ENCODE measurements at places on chromosomes 5 and 9.

- DNase-seq = no peak
These were observed 74.7 kb downstream of the PIK3R1 start for GRCh38 chr5:68290260-68290674.

DNA sequence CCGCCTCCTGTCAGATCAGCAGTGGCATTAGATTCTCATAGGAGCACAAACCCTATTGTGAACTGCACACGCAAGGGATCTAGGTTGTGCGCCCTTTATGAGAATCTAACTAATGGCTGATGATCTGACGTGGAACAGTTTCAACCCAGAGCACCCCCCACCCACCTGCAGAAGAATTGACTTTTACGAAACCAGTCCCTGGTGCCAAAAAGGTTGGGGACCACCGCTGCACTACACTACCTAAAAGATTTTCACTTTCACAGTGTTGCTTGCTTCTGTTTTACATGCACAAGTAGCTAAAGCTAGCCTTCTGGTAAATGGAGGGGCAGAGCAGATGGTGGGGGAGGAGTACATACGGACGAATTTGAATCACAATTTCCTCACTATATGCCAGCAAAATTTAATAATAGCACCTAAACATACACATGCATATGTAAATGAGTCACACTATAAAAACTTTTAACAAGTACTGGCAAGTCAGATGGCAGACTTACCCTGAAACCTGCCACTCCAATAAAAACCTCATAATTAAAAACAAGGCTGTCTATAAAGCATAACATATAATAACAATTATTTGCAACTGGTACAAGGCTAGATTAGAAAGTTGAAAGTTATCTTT is 24.0 kb upstream of the CDKN2B start:
- no peak for DNase-seq

DNA sequence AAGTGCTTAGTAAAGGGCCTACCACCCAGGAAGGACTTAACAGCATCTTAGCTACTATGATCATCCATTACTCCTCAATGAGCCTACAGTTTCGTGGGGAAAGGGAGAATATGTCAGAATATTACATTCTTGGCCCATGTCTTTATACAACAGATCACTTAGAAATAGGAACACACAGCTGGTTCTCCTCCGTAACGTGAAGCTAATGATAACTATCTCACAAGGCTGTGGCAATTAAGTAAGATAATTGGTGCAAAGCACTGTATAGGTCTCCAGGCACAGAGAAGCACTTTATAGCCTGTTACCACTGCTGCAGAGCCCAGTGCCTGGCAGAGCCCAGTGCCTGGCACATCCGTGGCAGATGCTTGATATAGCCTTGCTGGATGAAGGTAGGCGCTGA is 347.6 kb downstream of the SLIT3 start:
- no peak for DNase-seq

DNA sequence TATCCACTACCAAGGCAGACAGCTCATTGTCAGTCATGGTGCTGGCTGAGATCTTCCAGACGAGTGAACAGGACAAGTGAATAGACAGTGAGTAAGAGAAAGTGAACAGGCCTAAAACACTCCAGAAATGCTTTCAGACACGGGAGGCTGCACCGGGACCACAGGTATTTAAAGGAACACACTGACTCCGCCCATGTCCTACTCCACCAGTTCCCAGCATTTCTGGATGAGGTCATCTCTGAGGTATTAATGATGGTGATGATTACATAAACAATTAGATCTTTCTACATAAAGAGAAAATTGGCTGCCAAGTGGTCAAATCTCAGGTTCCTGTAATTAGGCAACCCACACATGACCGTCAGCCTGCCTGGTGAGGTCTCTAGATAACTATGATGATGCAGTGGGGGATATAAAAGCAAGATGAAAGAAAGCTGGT is at the start of gene ACTBL2:
Gene ACTBL2 (minus strand): TSS at position 141 of the 436 bp plus-strand sequence. CDS start 104 bp downstream, at position 37.
- DNase-seq = no peak

GRCh38 chr5:133421394-133421793 is 190.9 kb downstream of the FSTL4 start:
- no peak for DNase-seq

DNA sequence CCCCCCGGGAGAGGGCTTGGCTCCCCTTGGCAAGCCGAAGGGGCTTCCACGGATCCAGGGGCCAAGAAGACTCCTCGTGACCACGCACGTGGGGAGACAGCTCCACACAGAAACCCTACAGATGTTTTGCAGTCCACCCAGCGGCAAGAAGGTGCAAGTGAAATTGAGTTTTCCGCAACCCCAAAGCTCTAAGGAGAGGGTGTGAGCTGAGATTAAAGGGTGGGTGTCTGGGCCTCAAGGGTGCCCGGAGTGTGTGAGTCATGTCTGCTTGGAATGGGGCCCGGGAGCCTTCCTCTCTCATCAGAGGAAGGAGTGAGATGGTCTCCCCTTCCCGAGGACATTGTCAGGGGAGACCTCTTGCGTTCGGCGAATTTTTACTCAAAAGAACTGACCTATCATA is 79.1 kb downstream of the OLFM1 start:
- no peak for DNase-seq

DNA sequence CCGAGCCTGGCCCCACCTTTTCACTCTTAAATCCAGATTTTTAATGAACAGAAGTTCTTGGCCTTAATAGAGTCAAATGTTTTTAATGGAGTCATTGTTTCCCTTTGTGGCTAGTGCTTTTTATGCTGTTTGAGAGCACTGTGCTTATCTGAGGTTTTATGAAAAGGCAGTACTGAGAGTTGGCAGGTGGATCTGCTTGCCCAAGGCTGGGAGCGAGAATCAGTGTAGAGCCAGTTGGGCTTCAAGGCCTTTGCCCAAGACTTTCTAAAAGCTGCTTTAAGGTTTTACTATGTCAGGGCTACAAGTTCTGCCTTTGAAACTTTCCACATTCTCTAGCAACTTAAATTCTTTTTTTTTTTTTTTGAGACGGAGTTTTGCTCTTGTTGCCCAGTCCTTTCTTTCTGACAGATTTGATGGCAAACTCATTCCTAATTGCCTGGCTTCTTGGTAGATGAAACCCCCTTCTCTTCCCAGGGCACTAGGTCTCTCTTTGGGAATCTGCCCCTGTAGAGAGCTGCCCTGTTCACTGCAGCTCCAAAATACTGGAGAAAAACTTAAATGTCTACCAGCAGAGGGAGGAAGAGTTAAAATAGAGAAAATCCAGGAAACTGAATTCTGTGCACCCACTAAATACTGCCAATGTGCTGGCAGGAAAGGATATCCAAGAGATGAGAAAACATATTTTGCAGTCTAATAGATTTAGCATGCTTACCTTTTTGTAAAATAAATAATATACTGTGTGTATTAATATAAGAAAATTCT is 36.9 kb upstream of the CDK20 start:
- no peak for DNase-seq

DNA sequence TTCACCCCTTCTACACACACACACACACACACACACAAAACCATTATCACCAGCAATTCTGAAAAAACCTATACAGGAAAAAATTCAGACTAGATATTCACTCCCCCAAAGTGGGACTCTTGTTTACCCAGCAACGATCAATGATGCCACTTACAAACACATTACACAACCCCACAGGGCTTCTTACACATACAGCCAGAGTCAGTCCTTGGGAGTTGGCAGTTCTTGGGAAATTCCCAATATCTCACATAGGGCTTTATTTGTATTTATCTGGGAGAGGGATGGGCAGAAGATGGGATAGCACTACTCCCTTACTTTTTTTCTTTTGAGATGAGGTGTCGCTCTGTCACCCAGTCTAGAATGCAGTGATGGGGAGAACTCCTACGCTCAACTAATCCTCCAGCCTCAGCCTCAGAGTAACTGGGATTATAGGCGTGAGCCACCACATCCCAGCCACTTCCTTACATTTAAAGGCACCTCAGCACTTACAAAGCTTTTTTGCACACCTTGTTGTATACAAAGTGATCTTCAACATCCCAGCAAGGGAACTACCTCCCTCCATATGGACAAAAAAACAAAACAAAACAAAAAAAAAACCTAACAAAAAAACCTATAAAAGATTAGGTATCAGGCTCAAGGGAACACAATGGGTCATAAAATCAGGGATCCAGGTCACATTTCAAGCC is 168.4 kb downstream of the TSSK1B start:
- no peak for DNase-seq

- no peak for DNase-seq
These were observed 615.6 kb upstream of the GRIN3A start for GRCh38 chr9:102354041-102354440.

DNA sequence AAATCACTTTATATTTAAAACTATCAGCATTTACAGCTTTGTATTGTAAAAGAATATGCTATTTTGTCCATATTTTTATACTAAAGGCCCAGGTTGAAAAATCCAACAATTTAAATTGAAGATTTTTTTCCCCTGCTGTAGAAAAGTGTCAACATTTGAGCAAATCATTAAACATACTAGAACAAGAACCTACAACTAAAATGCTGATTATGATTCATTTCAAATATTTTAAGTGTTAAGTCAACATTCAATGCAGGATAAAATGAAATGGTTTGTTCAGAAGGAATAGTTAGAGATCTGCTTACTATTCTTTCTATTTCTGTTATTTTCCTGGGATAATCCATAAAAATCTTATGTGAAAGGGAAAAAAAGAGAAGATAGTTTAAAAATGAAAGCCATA is 866.5 kb upstream of the DMAC1 start:
- DNase-seq = no peak

All from T1000 (cell line).